ENCODE measurements at places on chromosomes 7 and 10. TPM values are rescaled to one million over a fixed set of nuclear protein-coding genes. Genes with fewer than 3 reads are reported as not detected.

GRCh38 chr7:137454767-137455166 is 111.2 kb upstream of the PTN start:
- peak; percentile 41 for DNase-seq

DNA sequence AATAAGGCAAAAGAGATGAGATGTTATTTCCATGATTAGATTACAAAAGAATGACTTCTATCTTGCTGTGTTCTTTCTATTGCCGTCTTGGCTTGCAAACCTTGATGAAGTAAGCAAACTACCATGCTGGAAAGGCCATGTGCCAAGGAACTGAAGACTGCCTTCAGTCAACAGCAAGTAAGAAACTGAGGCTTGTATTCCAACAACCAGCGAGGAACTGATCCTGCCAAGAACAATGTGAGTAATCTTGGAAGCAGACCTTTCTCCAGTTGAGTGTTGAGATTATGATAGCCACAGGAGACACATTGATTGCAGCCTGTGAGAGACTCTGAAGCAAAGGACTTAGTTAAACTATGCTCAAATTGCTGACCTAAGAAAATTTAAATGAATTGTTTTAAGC is 164.6 kb upstream of the GRM3 start:
- no peak for DNase-seq

DNA sequence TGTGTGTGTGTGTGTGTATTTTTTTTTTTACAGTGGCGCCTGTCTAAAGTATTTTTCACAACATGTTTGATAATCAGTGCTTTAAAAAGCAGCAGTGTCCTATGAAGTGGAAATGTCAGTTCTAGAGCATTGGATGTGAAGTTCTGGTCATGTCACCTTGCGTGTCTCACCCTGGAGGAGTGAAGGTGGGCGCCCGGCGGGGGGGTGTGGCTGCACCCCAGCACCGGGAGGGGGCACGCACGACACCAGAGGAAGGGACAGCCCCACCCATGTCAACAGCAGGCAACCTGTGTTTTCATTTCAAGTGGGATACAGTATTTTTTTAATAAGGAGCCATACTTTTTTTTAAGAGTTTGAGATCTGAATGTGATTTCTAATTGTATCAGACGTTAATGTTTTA is 4.5 kb upstream of the AP5Z1 start:
- DNase-seq = no peak

- no peak for DNase-seq
Measured at GRCh38 chr7:131122394-131122793, 205.3 kb upstream of the MKLN1 start.

DNA sequence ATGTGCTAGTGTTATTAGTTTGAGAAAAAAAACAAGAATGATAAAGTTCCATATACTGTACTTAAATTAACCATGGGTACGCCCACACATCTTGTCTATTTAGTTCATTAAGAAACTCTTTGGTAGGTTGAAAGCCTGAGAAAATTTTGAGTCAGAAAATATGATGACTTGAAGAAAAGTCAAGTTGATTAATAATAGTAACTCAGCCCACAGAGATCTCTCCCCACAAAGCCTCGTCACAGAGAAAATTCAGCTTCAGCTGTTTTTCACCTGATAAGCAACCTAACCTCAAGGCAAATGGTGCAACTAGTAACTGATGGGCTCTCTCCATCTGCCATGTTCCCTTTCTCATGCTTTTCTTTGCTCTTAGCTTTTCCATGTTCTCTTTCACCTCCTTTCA is 1021.6 kb downstream of the GATA3 start:
- DNase-seq = no peak

DNA sequence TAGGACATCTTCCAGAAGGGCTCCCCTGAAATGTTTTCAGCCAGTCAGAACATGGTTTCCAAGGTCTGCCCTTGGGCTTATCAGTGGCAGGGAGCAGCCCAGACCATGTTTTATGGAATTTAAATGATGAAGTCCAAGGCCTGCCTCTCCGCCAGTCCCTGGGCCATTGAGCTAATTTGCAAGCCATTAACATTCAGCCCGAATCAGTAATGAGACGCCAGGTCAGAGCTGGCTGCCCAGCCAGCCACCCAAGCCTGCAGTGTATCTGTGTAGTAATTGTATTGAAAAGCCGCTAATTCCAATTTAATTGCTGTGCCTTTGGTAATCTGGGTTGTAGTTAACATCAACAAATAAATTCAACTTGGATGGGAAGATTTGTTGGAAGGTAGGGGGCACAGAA is 131.4 kb downstream of the PAXIP1 start:
- DNase-seq = no peak

DNA sequence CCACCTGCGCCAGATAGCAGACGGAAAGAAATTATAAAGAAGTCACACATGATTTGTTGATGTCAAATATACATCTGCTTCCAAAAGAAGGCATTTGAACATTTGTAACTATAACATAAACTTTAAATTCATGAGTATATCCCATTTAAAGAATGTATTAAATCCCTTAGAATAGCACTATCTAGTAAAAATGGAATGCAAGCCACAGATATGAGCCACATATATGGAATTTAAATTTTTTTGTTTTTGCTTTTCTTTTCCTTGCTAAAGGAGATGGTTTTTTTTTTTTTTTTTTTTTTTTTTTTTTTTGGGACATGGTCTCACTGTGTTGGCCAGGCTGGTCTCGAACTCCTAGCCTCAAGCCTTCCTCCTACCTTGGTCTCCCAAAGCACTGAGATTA is 730.8 kb downstream of the PHTF2 start:
- no peak for DNase-seq

GRCh38 chr10:77031531-77032187 is 605.9 kb downstream of the KCNMA1 start:
- DNase-seq = no peak

DNA sequence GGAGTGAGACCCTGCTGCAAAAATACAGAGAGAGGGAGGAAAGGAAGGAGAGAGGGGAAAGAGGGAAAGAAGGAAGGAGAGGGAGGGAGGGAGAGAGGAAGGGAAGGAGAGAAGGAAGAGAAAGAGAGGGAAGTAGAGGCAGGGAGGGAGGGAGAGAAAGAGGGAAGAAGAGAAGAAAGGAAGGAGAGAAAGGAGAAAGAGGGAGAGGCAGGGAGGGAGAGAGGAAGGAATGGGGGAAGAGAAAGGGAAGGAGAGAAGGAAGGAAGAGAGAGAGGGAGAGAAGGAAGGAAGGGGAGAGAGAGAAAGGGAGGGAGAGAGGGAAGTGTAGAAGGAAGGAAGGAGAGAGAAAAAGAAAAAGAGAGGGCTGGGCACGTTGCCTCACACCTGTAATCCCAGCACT is 121.7 kb downstream of the TMEM130 start:
- DNase-seq = no peak

- no peak for DNase-seq
Measured at GRCh38 chr10:114538181-114538906, 119.7 kb downstream of the ABLIM1 start.

- DNase-seq = no peak
Measured at GRCh38 chr7:128119036-128119435, 87.8 kb upstream of the LRRC4 start.

DNA sequence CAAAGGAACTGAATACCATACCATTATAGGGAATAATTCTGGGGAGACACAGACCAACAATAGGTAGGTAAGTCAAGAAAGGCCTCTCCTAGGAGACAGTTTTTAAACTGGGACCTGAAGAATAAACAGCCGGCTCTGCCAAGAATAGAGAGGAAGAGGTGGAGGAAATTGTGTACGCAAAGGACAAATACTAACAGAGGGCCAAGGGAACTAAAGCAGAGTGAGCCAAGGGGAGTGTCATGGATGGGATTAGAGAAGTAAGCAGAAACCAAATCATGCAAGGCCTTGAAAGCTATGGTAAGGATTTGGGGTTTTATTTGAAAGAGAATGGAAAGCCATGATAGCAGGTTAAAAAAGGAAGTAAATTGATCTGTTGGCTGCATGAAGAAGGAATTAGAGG is 18.1 kb upstream of the ITGB8 start:
- DNase-seq = no peak

GRCh38 chr10:29280488-29280840 is 8.4 kb upstream of the LYZL1 start:
- DNase-seq = no peak

- DNase-seq = no peak
Measured at GRCh38 chr10:64219271-64220025, 698.2 kb downstream of the REEP3 start.

DNA sequence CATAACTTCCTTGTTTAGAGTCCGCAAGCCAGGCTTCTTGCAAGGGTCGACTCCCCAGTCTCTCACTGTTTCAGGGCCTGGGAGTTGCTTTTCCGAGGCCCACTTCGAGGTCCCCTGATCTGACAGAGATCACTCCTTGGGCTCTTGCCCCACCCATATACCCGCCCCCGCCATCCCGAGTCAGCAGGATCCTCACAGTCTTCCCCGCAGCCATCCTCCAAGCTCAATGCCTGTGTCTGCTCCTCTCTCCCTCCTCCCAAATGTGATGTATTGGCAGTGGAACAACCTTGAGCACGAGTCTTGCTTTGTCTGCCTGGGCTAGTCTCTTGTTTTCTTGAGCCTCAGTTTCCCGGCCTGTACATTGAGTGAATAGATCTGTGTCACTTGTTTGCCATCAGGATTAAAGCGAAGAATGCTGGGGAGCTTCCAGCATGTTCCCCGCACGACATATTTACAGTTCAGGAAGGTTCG is 2.4 kb upstream of the HMX2 start:
- no peak for DNase-seq

DNA sequence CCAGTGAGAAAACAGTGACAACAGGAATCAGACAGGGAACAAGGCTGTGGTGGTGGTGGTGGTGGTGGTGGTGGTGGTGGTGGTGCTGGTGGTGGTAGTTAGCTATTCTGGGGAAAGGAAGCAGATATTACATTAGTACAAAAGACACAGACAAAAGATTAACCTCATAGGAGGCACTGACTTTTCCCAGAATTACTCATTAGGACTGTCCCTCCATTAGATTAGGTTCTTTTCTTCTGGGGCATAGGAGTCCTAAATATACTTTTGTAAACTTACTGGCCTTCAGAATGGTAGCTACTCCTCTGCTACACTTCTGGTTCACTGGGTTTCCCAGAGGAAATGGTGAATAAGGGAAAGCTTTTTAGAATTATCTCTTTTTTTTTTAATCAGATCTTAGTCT is 156.6 kb upstream of the SEMA3D start:
- DNase-seq = no peak

- no peak for DNase-seq
Measured at GRCh38 chr7:105003275-105003674, 10.7 kb upstream of the KMT2E start.

Gene TFR2
- 1.1 TPM for polyA plus RNA-seq

Gene TECPR1
- 28.5 TPM for polyA plus RNA-seq

Gene JCAD
- polyA plus RNA-seq = 36.1 TPM

Gene VIPR2
- polyA plus RNA-seq = 2.1 TPM

Gene FAM20C
- 74.8 TPM for polyA plus RNA-seq

Gene MMP21
- polyA plus RNA-seq = 0.74 TPM

Gene MKX
- 0.09 TPM for polyA plus RNA-seq

Gene ASB10
- 0.04 TPM for polyA plus RNA-seq

Gene UPK3BL1
- polyA plus RNA-seq = 50.9 TPM

Gene CTTNBP2
- polyA plus RNA-seq = 32.1 TPM

All from renal pelvis (tissue), 12 donors.